COLO829 (cell line): ENCODE measurements at places on chromosomes 16 and 17.

DNA sequence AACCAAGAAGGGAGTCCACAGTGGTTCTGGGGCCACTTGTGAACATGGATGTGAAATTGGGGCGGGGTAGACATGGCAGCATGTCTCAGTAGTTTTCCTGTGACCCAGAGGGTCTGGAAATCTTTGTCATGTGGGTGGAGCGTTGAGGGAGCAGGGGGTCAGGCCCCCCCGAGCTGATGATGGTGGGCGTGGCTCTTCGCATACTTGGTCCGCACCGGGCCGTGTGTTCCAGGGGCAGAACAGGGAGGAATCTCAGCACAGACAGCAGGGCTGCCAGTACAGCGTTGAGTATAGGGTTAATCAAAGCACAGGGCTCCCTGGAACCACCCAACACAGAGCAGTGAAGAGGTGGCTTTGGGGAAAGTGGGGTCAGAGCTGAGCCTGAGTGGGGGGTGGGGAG is 267.5 kb downstream of the SEC14L1 start:
- no peak for DNase-seq

- DNase-seq, result no peak
Measured at GRCh38 chr17:79549141-79549915, 61.5 kb downstream of the RBFOX3 start.

- no peak for DNase-seq
Measured at GRCh38 chr16:30443631-30444030, 2.0 kb downstream of the SEPHS2 start.

DNA sequence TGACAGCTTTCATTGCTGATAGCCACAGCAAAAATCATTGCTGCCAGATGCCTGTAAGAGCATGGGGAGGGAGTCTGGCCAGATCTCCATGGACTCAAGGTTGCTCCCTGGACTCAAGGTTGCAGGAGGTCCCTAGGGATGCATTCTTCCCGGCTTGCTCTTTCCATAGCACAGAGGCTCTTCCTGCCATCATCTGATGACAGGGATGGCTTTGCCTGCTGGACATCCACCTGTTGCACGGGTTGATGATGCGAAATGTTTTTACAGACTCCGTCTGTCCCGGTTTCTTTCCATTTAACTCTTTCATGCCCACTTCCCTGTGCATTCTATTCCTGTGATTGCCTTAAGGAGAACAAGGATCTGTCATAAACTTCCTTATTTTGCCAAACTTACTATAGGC is 115.6 kb upstream of the HSBP1 start:
- DNase-seq, result no peak

DNA sequence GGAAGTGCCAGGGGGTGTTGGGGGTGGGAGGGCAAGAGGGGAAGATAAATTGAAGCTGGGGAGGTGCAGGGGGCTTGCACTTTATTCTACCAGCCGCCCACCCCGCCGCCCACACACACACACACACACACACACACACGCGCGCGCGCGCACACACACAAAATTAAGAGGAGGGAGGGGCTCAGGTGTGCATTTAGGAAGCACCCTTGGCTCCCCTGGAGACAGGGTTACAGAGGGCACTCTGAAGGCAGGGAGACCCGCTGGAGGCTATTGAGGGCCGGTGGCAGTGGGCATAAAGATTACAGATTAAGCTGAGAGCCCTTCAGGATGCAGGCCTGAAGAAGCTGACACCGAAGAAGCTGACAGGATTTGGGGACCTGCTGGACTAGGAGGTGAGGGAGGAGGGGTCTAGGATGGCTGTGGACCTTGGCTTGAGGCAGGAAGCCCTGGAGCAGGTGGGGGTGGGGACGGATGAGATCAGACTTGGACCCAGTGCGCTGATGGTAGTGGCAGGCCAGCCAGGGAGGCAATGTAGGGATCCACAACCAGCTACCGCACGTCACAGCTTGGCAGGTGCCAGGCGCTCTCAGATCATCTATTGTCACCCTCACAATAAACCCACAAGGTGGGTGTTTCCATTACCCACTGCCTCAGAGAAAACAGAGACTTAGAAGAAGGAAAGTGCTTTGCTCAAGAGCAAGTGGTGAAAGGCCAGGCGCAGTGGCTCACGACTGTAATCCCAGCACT is 772 bp upstream of the SAMD14 start:
- no peak for DNase-seq
